ENCODE measurements at places on chromosomes 13 and 19.

DNA sequence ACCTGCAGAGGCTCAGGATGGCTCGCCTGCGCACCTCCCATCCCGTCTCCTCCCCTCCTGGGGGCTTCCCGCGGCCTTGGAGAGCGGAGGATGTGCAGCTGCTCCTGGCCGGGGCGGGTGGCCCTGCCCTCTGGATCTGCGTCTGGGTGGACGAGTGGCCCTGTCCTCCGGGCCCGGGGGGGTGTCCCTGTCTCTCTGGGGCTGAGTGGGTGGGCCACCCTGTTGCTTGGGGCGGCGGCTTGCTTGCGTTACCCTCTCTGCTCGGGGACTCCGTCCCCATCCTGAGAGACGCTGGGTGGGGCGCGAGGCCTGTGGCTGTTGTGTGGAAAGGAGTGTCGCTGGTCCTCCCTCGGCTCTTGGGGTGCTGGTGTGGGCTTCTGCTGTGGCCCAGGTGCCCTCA lies 34.6 kb downstream of the DOT1L start:
- no peak for DNase-seq

DNA sequence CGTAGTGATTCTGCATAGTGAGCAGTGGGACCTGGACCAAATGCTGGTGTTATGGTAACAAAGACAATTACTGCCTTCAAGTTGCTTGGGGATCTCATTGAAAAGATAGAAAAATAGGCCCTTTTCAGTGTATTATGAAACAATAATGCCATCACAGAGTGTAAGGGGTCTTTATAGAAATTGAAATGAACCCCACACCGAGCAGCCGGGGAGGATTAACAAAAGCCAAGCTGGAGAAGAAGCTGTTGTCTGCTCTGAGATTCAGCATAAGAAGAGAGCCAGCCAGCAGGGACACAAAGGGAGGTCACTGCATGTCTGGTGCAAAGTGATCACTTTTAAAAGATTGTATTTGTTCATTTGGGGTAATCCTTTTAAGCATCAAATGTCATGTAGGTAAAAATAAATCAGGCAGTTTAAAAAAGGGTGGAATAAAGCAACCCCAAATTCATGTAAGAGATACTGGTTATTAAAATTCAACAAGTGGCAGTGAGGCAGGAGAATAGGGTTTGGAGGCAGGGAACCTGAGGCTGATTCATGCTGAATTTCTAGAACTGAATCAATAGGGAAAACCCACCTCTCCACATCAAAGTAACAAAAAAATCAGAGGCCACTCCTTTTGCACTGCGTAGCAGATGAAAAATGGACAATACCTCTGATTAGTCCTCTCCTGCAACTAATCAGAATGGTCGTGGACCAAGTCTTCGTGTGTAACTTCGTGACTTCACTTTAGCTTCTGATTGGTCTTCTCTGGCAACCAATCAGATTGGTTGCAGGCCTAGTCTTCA lies 1548.3 kb upstream of the SLC10A2 start:
- no peak for DNase-seq

DNA sequence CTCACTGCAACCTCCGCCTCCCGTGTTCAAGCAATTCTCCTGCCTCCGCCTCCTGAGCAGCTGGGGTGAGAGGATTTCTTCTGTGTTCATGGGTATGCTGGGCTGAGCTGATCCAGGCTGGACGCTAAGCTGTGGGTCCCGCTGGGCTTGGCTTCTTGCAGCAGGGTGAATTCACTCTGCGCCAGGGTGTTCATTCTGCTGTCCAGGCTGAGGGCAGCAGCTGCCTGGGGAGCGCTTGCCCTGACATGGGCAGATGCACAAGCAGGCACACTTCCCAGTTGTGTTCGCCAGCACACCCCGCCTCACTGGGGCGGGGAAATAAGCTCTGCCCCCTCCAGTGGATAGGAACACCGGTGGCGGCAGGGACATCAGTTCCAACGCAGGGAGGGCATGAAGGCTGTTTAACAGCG lies 7.3 kb upstream of the INAFM1 start:
- DNase-seq, result no peak

DNA sequence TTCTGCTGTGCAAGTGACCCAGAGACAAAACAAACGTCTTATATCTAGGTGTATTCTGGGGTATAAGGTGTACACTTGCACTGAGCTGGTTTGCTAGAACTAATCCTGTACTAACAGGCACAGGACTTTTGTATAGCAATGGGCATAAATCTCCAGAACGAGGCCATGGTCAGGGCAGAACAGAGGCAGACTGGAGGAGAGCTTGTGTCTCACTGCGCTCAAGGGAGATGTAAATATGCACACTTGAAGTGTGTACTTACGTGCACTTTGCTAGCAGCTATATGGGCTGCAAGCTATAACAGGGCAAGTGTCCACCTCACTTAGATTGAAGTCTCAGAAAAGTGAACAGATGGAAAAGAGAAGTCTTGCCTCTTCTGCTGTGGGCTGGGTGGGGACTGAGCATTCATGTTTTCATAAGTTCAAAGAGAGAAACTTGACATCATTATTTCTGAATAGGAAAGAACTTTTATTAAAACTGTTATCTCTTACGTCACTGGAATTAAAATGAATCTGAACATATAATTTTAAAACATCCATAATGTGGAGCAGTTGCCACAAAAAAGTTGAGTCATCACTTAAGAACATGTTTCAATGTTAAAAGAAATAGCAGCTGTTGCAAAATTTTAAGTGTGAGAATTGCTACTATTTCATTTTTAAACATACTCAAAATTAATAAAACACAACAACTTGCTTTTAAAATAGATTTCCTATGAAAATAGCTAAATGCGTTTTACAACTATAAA lies 888.3 kb downstream of the PCDH9 start:
- DNase-seq, result no peak

- no peak for DNase-seq
These were observed 13.7 kb upstream of the FARP1 start for GRCh38 chr13:98129059-98129746.

GRCh38 chr19:12703046-12703445 lies 6.6 kb upstream of the FBXW9 start:
- DNase-seq, result no peak

DNA sequence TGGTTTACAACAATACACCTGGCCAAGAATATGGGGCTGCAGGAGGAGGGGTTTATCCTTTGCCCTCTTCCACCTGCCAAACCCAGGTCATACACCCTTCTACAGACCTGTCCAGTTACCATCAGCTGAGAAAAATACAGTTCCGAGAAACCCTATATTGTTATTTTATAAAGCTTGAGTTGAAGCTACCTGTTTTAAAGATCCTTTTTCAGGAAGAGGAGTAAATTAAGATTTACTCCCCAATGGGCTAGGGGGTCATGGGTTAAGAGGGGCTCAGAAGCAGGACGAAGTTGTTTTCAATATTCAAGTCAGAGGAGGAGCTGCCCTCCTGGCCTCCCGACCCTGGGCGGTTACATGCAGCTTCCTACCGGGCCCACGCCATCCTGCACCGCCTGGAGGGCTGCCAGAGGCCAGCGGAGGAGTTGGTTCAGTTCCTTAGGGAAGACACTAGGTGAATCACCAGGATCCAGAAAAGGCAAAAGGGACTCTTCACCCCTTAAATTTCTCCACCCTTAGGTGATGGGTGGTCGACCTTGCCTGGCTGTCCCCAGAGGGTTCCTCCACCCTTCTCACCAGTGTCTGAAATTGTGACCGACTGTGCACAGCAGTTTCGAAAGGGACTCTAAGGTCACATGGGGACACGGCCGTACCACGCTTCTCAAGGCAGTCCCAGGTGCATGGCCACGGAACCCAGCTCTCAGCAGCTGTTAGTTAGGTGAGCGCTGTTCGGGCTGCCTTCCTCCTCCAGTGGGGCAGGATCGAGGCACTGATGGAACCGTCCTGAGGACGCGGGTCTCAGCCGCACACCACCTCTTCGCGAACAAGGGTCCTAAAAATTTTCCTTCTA lies 1.2 kb downstream of the GJB2 start:
- no peak for DNase-seq

DNA sequence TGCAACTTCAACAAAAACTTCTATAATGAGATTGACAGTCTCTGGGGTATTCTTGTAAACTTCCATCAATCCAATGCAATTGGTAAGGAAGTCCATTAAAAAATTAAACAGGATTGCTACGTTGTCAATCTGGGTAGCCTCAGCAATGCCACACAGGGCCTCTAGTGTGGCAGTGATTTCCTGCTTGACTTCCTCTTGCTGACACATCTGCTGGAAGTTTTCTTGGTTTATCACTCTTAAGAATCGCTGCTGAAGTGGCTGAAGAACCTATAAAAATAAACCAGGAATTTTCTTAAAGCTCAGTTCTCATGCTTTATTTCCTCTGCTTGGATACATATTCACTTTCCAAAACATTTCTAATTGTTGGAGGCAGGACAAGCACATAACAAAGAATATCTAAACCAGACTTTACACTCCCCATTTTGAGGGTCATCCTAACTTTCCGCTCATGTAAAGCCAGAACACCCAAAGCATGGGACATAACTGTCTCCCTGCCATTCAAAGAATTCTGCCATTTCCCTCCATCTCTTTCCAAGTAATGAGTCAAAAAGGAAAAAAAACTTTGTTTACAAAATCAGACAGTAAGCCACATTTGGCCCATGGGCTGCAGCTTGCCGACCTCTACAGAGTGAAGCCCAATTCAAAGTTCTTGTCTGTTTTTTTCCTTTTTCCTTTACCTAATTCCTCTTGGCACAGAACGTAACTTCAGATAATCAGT lies 23.2 kb upstream of the EEF1AKMT1 start:
- DNase-seq, result no peak

GRCh38 chr19:41924151-41925145 lies 3.8 kb downstream of the ERFL start:
- DNase-seq, result no peak

GRCh38 chr13:102260256-102260655 lies 141.6 kb downstream of the FGF14 start:
- DNase-seq, result no peak

DNA sequence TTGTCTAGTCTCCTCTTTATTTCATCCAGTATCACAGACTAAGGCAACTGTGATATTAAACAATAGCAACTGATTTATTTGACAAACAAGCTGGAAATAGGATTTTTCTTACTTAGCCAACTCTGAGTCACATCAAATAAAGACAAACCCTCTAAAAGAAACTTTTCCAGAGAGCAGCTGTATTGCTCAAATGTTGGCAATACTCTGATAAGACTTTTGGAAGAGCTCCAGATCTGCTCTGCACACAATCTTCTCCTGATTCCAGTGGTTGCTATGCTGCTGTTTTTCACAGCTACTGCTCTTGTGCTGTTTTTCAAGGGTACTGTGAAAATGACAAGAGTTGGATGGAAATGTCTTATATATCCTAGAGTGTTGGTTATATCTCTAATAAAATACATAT lies 1479.2 kb downstream of the SLITRK5 start:
- DNase-seq, result no peak

GRCh38 chr13:27403727-27404385 lies 20.6 kb upstream of the GTF3A start:
- no peak for DNase-seq

DNA sequence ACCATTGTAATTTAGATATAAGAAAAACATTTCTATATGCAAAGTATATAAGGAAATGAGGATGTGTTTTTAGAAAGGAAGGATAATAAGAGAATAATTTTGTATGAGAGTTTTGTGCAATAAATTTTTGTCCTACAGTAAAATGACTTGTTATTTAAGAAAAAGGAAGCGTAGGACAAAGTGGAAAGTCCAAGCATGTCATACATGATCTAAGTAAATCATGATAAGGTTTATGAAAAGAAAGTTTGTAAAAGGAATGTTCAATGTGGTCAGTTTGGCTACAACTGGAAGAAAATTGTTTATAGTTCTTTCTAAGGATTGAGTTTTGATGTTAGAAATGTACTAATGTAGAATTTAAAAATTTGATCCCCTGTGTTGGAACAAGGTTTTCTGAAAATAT lies 222.3 kb downstream of the KATNAL1 start:
- DNase-seq, result no peak

DNA sequence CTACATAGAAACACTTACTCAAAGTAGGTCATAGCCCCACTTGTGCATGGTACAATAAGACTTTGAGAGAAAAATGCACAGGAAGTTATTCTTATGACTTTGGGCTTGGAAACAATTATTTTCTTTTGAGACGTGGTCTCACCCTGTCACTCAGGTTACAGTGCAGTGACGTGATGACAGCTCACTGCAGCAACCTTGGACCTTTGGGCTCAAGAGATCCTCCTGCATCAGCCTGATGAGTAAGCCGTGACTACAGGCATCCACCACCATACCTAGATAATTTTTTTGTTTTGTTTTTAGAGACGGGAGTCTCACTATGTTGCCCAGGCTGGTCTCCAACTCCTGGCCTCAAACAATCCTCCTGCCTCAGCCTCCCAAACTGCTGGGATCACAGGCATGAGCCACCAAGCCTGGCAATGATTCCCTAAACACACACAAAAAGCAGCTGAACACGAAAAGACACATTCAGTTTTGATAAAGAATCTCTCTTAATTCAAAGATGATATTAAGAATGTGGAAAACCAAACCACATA lies 17.9 kb downstream of the NLRP9 start:
- DNase-seq, result no peak

DNA sequence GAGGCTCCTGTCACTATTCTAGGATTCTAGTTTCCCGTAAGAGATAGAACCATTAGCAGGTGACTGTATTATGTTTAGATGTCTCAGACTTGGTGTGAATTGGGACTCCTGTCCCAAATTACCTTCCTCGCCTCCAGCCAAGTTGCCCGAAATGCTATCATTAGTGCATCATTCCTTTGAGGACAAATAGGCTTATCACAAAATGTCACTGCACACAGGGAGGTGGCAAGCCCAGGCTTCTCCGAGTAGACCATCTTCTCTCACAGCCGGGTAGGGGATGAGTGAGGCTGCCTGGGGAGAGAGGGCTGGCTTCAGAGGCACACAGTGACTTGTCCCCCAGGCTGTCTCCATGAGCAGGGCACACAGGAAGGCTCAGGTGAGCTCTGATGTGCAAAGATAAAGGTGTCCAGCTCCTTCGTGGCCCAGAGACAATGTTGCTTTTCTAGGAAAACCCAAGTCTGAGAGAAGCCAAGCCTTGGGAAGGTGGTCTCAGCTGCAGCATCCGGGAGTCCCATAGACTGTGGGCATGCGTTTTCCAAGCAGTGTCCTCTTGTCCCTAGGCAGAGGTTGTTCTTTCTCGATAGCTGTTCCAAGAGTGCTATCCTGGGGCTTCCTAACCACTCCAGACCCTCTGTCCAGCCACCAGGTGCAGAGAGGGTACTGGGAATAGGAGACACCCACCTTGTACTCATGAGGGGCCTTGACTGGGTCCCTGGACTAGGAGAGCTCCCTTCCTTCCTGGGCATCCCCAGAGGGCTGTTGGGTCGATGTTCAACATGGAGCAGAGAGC lies 163.1 kb upstream of the TSHZ3 start:
- DNase-seq, result no peak
